Stimulated activated CD8-positive, alpha-beta memory T cell treated with anti-CD3 and anti-CD28 coated beads, Interleukin-4, amount 100 ng/mL, for 1 hour (primary cell): ENCODE measurements at places on chromosomes 2 and 18.

- DNase-seq: no peak
Measured at GRCh38 chr18:36831139-36831538, 2.2 kb downstream of the KIAA1328 start.

DNA sequence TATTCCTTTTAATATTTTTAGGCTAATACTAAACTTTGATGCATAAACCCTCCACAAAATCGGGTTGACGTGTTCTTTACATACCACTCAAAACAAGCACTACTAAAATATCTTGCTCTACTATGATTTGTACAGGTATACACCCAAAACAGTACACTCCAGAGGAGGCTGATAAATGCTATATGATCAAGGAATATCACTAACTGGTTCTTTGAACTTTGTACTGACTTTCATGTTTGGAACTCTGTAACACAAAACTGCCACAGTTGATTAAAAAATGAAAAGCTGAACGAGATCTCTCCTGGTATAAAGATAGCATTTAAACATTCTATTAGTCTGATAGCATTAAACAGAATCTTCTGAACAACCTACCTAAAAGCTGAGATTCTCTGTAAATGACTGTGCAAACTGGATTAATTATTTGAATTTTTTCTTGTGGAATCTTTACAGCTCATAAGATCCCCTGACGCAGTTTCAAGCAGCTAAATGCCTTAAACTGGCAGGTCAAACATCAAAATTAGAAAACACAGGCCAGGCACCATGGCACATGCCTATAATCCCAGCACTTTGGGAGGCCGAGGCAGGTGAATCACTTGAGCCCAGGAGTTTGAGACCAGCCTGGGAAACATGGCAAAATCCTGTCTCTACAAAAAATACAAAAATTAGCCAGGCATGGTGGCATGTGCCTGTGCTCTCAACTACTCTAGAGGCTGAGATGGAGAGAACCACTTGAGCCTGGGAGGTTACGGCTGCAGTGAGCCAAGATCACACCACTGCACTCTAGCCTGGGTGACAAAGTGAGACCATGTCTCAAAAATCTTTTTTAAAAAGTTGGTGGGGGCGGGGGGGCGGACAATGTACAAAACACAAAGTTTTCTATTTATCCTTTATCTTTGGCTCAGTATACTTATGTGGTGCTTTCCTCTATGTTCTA, 150.6 kb downstream of the EXOC6B start:
- no peak for DNase-seq

DNA sequence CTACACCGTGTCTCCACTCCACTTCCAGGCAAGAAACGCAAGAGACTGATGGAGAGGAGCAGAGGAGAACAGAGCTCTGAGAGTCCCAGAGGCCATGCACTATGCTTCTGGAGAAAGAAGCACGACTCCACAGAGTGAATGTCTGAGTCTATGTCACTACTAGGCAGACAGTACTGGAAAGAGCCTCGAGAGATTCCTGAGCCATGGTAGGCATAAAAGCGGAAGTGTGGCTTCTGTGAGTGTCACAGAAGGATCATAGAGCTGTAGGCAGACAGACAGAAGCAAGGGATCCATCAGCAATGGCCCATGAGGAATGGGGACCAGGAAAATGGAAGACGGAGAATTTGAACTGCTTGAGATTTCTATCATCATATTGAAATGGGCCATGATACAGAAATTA, 542.6 kb downstream of the ZEB2 start:
- no peak for DNase-seq

- no peak for DNase-seq
Measured at GRCh38 chr2:242056026-242056425, 186.5 kb downstream of the RTP5 start.

- no peak for DNase-seq
Measured at GRCh38 chr2:81576713-81577112, 1272.2 kb upstream of the LRRTM1 start.

DNA sequence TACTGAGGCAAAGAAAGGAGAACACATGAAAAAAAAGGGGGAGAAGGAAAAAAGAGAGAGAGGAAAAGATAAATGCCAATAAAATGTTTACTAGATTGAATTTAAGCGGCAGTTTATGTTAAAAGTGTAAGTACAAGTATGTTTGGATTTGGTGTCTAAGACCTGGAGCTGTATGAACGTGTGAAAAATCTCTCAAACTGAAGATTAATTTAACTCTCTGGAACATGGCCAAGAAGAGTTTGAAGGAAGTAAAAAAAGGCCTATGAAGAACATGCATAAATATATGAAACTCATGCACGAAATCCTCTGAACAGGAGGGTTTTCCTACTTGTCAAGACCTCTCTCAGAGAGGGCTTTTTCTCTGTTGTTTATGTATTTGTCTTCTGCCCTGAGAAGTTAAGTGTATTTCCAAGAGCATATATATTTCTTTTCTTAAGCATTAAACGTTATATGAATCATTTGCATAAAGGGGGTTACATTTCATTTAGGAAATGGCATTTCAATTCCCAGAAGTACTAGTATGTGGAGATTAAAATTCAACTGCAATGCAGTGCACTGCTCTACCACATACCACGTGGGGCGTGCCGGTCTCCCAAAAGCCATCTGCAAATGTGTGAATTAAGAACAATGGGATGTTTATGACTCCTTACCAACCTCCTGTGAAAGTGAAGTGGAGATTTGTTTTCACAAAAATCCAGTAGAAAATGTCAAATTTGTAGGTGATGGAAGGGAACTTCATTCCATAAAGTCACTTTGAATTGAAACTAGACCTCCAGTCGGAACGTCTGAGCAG, 281.1 kb upstream of the TRIB2 start:
- no peak for DNase-seq

GRCh38 chr2:46943881-46944798, 28.5 kb upstream of the MCFD2 start:
- DNase-seq: no peak

- DNase-seq: no peak
Measured at GRCh38 chr18:10805587-10806118, 279.8 kb downstream of the NAPG start.
